ENCODE measurements at places on chromosomes 7 and 10.

GRCh38 chr7:46259947-46260346 is 338.9 kb upstream of the IGFBP3 start:
- no peak for DNase-seq

- no peak for DNase-seq
These were observed 6.7 kb upstream of the KLRG2 start for GRCh38 chr7:139490130-139490529.

GRCh38 chr10:124798364-124798763 is 3.3 kb upstream of the ABRAXAS2 start:
- no peak for DNase-seq

DNA sequence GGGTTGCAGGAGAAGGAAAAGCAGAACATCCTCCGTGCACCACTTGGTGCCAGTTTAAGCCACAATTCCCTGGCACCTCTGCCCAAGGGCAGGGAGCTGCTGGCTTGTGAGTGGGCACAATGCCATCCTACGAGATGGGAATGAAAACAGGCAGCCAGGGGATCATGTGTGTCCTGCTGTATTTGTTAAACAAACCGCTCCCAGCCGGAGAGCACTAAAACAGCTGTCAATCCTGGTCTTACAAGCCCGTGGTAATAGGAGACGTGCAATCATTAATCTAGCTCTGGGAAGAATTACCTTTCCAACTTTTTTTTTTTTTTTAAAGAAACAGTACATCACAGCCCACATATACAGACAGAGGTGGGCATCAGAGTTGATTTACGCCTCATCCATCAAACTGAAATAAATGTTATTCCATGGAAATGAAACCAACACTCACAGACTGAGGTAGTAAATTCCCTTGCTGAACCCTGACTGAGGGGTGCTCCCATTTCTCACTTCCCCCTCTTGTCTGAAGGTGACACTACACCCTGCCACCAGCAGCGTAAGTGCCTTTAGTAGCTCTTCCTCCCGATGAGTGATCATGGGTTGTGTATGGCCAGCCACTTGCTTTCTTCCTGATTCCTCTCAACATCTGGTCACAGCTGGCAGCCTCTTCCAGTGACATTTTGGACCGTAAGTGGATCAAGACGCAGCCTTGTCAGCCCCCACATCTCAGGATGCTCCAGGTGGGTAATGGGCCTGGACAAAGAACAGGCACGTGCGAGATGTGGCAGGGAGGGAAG is 143.8 kb downstream of the TEX36 start:
- no peak for DNase-seq

DNA sequence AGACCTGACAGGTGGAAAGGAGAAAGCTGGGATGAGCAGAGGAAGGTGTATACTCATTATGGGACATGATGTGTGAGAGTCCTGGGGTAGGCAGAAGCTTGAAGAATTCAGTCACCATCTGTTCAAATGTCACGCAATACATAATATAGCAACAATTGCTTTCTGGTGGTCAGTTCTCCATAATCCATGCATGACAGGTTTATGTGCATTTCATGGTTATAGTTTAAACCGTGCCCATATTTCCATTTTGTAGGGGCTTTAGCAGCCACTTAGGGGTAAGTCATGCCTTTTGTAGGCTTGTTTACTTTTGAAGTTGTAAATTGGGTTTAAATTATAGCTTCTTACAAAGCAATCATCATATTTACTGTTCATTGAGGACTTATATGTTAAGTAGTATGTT is 158.8 kb downstream of the NXPH1 start:
- DNase-seq = no peak

- no peak for DNase-seq
These were observed 19.0 kb upstream of the ABI1 start for GRCh38 chr10:26879744-26880143.
